ENCODE measurements at places on chromosomes 7 and 10.

DNA sequence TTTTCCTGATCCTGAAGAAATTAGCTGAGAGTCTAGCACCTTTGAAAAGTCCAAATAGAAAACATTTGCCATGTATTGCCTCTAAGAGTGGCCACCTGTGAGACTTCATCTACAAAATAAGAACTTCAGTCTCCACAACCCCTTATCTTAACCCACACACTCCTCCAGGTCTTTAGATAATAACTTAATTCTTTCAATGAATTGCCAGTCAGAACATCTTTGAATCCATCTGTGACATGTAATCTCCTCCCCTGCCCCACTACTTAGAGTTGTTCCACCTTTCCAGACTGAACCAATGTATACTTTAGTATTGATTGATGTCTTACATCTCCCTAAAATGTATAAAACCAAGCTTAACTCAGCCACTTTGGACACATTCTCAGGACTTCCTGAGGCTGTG lies 84.4 kb upstream of the FAM171A1 start:
- no peak for DNase-seq

DNA sequence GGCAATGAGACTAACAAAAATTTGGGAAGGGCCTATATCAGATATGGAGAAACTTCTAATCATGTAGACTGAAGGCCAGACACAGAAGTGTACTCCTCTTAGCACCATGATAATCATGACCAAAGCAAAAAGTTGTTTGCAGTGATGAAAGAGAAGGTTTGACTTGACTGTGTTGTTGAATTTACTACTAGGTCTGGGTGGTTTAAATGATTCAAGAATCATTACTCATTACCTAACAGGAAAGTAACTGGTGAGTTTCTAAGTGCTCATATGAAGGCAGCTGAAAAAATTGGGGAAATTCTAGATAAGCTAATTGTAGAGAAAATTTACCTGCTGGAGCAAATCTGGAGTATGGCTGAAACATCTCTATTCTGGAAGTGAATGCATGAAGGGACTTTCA lies 451.5 kb upstream of the SORCS1 start:
- no peak for DNase-seq

- no peak for DNase-seq
Observed at GRCh38 chr7:279821-280220, 10.1 kb upstream of the FOXL3 start.

- DNase-seq = no peak
Observed at GRCh38 chr7:103987451-103987850, 2.0 kb downstream of the RELN start.

- DNase-seq = no peak
Observed at GRCh38 chr7:12945901-12946300, 258.5 kb downstream of the ARL4A start.

DNA sequence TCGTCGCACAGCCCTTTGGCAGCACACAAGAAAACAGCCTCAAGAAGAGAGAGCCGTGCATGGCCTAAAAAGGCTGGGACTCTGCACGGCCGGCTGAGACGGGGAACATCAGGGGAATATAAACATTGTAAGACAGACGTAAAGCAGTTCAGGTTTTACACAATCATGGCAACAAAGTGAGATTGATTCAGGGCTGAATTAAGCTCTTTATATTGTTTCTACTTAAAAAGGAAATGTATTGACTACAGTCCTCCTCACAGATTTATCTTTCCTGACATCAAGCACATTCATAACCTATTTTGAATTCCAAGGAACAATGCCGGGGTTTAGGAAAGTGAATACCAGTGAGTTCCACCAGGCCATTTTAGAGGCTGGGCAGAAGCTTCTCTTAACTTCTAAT lies 25.2 kb downstream of the SORBS1 start:
- DNase-seq = no peak

DNA sequence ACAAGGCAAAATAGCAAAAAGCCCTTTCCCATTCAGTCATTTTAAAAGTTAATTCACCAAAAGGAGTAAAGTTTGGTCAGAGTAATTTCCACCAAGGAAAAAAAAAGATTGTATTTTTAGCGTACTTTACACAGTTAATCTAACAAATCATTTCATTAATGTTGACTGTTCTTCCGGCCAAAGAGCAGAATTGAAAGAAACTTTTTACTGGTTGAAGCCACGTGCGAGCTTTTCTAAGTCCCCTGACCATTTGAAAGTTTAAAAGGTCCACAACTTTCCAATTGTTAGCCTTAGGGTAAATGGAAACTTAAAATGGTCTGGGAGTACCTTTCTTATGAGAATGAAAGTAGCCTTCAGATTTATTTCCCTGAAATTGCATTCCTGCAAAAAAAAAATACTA lies 296.7 kb downstream of the ARL4A start:
- no peak for DNase-seq

DNA sequence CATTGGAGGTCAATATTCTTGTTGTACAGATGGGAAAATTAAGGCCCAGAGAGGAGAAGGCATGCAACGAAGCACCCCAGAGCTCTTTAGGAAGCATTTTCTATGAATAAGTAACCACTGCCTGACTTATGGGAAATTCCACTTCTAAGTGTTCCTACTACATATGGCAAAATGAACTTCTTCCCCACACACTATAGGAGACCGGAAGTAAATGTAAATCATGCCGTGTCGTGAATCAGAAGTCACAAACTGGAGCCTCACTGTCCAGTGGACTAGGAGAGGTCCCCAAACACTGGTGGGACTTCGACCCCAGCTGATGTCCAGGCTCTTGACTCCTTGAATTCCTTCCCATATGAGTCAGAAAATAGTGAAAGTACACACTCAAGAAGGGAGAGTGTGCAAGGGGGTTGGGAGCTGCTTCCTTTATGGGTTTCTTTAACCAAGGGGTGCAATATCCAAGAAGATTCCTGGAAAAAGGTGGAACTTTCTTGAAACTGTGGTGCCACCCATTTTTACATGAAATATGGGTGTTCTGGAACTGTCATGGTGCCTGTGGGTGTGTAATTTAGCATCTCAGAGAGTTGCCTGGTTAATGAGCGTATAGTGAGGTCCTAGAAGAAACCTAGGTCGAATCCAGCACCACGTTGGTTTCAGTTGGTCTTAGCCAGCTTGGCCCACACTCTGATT lies 6.7 kb downstream of the RASSF4 start:
- DNase-seq = no peak

- DNase-seq = no peak
Observed at GRCh38 chr7:64433590-64433989, 119.8 kb downstream of the ZNF736 start.

DNA sequence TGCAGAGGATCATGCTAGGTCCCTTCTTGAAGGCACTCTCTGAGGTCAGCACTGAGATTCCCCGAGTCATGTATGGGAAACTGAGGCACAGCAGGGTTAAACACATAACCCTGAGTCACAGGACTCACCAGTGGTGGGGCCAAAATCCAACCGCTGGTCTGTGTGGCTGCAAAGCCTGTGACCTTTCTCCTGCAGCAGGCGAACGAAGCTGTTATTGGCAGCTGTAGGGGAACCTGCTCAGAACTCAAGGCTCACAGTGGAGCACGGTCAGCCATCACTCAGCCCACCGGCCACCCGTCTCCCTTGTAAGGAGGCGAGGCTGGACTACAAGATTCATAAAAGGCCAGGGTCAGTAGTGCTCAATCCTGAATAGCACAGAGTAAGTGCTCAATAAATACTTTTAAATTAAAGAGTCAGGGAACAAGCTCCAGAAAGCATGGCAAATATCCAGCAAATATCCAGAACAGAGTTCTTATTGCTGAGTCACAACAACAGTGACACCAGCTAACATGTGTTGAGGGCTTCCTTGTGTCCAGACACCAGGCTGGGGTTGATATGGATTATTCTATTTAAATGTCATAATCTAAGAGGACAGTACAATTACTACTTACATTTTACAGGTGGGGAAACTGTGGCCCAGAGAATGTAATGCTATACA lies 34.9 kb downstream of the CHST15 start:
- no peak for DNase-seq

DNA sequence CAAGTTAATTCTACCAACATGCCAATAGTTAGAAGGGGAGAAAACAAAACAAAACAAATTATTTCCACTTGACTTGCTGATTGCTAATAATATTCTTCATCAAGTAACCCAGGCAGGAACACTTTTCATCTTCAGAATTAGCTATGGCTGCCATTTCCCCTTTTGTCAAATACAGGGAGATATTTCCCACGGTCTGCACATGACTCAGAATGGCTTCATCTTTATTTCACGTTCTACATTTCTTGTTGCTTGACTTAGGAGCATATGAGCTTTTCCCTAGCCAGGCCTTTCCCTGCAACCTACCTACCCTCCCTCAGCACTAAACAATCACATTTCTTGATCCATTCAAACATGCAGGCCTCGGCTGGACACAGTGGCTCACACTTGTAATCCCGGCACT lies 6.5 kb downstream of the CPVL start:
- no peak for DNase-seq

DNA sequence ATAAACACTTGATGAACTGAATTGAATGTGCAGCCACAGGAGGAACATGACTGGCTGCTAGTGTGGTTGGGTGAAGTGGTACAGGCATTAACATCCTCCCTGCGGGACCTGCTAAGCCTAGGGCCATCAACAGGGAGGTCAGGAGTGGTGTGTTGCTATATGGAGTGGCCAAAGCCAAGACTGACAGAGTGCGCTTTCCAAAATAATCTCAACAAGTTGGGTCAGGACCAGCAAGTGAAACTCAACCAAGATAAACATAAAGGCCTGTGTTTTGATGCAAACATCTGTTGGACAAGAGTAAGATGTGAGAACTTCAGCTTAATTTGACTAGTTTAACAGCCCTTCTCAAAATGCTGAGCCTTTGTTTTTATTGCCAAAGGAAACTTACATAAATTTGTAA lies 97.7 kb downstream of the WDFY4 start:
- no peak for DNase-seq

DNA sequence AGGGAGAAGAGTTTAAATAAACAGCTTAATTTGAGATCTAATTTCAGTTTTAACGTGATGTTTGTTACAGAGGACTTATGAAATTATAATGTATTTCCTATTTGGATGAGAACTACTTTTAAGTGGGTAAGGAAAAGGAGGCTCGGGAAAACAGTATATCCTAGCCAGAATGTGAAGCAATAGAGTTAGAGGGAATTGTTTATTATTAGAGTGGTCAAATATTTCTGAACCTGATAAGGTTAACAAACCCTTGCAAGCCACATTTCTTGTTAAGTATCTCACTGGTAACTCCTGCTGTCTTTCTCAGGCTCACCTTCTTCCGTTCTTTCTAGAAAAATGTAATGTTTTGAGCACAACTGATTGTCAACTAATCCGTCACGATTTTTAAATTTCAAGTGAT lies 335.1 kb upstream of the MBL2 start:
- no peak for DNase-seq

DNA sequence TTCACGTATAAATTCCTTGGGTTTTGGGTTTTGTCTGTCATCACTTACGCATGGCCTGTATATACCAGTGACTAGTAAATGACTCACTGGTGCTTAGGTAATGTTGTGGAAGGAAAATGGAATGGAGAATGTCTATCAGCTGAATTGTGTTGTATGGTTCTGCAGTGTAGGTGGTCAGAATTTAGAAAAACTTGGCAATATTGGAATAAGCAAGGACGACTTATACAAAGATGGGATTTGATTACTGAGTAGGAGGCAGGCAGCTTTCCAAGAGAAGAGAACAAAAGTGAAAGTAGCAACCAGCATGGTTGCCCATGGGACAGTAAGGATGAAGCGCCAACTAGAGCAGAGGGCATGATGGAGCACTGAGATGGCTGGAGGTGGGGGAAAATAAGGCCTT lies 168.6 kb upstream of the CSTF2T start:
- DNase-seq = no peak

- no peak for DNase-seq
Observed at GRCh38 chr10:109774121-109774440, 149.2 kb downstream of the XPNPEP1 start.

DNA sequence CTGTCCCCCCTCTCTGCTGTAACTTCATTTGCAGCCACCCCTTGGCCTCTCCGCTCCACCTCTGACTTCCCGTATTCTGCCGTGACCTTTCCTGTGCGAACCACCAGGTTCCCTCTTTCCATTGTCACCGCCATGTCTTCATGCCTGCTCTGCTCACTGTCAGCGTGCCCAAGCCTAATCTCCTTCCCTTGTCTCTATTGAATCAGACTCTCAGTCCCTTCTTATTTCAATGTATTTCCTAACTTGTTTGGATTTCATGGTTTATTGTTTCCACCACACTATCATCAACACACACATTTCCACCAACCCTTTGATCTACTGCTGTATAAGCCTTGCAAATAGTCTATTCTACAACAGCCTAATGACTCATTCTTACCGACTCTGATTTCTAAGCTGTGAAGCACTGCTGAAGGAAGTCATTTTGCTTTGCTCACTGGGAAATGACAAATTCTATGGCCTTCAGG lies 30.0 kb upstream of the INHBA start:
- no peak for DNase-seq

DNA sequence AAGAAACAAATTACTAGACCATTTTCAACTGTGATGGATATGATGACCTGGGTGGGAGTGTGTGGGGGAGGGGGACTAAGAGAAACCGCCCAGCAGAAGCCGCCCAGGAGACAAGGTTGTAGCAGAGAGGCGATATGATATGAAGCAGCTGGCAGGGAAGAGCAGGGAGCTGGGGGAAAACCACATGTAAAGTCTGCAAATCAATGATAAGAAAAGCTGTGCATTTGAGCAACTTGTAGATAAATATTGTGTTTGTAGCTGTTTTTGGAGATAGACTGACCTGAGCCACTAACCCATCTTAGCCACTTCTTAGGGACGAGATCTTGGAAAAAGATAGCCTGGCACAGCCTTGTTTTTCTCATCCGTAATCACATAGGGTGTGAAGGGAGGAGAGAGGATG lies 252.6 kb downstream of the SEC23IP start:
- no peak for DNase-seq

GRCh38 chr10:123795846-123796590 lies 95.6 kb downstream of the CPXM2 start:
- no peak for DNase-seq

DNA sequence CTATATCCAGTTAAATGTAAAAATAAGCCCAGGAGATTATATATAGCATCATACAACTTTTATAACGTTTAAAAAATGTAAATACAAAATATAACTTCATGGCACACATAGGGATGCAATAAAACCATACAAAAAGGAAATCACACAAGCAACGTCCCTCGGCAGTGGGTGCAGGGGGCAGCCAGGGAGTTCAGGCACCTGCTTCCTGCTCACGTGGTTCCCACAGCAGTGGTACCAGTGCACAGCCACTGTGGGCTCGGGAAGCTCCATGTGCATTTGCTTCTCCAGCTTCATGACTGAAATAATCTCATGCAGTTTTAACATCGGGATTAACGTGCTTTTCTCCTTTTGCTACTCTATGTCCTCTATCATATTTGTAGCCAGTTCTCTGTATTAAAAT lies 255.5 kb upstream of the CXCL12 start:
- DNase-seq = no peak
